ENCODE measurements at places on chromosomes 5 and 9.
A peak's percentile ranks its signal among the peaks of the same experiment; 100 is the strongest.

DNA sequence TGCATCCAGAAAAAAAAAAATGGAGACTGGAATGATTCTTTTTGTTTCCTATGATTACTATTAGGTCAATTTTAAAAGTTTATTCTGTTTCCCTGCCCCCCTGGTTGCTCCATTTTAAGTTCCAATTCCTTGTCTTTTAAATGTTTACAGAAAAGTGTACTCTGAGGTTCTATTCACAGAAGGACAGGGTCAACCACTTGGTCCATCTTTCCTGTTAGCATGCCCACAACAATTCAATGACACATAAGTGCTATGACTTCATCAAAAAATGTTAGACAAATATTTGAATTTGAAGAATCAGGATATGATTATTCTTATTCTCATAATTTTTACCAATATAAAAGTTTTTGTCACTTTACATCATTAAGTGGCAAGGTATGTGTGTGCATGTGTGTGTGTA, 123.7 kb downstream of the PDE4D start:
- DNase-seq = no peak

- no peak for DNase-seq
These were observed 109.8 kb upstream of the SNX2 start for GRCh38 chr5:122665051-122665450.

GRCh38 chr5:6728011-6728794, 15.0 kb downstream of the TENT4A start:
- DNase-seq = no peak

GRCh38 chr9:133653638-133654037, 17.5 kb downstream of the DBH start:
- no peak for DNase-seq

DNA sequence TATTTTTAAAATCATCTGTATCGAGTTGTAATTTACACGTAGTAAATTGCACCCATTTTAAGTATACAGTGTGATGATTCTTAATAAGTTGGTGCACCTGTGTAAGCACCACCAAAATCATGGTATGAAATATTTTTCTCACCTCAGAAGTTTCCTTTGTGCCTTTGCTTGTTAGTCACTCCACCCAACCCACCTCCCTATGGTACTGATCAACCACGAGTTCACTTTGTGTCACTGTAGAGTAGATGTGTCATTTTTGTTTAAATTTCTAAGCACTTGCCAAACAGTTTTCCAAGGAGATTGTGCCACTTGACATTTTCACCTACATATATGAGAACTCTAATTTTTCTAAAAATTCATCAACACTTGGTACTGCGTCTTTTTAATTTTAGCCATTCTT, 806.5 kb downstream of the TLR4 start:
- no peak for DNase-seq

- no peak for DNase-seq
These were observed 96.4 kb upstream of the ELL2 start for GRCh38 chr5:96058084-96058483.

DNA sequence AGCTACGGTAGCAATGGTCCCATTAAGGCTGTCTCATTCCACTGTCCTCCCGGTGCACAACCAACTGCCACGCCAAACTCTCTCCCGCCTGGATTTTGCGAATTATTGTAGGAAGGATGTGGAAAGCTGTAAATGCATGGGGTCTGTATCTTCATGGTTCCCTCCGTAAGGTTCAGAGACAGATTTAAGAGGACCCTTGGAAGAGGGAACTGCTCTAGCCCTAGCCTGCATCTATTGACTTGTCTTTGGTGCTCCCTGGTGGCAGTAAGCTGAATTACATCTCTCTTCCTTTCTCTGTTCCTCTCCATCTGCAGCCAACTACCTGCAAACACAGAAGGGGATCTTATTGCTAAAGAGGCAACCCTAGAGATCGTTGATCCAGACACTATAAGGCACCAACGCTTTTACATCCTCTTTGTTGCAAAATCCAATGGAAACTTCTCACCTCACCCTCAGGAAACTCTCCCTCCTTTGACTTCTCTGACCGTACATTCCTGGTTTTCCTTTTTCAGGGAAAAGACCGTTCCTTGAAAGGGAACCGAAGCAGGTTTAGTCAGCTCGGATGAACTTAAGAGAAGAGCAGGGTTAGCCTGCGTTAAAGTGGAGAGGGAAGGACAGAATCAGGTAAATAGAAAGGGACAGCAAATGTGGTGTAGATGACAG, 11.9 kb downstream of the CAPSL start:
- peak; percentile 82 for DNase-seq

DNA sequence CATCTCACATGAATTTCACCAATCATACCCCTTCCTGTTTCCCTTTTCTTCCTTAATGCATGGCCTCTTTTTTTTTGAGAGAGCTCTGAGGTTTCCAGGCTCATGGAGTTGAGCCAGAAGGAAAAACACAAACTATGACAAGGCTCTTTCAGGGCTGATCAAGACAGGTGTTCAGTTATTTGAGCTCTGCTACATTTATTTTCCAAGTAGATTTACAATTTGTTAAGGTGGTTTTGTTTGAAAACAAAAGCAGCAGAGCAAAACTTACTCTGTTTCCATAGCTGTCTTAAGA, 62.4 kb upstream of the IL7R start:
- DNase-seq = no peak

- no peak for DNase-seq
These were observed 15.9 kb upstream of the RNF38 start for GRCh38 chr9:36415822-36416525.

DNA sequence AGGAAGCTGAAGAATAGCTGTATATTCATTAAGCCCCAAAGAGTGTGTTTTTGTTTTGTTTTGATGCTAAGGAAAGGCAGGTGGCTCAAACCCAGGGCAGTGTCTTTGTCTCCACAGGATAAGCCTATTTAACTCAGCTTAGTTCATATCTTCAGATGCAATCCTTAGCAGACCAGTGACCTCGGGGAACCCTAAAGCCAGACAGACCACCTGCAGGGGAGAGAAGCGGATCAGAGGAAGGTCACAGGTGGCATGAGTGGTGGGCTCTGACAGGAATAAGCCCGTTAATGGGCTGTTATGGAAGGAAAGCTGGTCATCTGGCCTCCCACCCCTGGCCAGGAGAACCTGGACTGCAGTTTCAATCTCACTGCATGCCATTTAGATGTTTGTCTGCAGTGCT, 30.8 kb downstream of the TAS2R1 start:
- DNase-seq = no peak

DNA sequence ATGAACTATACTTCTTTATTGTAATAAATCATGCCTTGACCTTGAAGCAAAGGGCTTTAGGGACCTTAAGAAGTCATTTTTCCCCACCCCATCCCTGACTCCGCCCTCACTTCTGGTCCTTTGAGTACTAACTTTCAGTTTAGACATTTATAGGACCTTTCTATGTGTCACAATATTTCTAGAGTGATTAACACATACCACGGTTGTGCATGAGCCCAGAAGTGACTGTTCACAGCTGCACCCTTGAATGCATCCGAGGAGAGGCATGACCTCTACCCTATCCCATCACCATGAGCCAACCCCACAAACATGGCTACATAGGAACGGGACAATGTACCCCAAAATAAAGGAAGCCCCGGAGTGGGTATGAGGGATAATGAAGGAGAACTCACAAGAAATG, 160.3 kb downstream of the HSD17B3 start:
- no peak for DNase-seq

DNA sequence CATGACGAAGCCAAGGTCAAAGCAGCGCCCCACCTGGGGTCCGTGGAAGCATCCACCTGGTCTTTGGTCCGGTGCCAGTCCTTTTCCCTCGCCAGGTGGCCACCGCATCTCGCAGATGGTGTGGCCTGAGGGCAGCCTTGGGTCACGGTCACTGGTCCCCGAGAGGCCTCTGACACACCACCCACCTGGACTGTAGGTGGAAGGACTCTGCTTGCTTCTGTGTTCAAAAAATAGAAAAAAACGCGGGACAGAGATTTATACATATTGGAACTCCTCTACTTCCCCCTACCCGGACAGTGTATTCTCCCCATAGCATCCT, 466 bp upstream of the TTC39B start:
- DNase-seq = no peak

DNA sequence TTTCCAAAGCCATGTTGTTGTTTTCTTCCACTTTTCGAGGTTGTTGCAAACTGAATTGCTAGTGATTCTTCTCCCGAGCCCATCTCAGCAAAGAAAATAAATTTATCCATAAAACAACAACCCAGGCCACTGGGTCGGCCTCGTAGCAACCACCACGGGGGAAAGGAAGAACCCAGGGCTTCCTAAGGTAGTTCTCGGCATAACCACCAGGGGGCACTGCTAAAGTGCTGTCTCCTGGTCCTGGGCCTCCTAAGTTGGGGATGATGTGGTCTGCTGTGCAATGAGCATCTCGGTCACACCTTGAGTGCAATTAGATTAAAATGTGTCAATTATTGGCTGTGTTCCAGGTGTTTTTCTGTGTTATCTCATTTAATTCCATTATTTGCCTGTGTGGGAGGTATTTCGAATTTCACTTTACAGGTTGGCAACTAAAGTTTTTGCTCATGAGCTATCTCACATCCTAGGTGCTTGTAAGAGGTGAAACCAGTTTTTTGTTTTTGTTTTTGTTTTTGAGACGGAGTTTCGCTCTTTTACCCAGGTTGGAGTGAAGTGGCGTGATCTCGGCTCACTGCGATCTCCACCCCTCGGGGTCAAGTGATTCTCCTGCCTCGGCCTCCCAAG, 102.8 kb upstream of the DAP start:
- DNase-seq = peak; percentile 68

GRCh38 chr5:115467628-115468027, 76.9 kb downstream of the FEM1C start:
- DNase-seq = no peak

GRCh38 chr5:172004824-172005237, 1.6 kb downstream of the FBXW11 start:
- peak; percentile 48 for DNase-seq

- no peak for DNase-seq
These were observed 283.9 kb upstream of the ANKRD55 start for GRCh38 chr5:56517011-56517416.
